ENCODE measurements at places on chromosomes 1 and 21. TPM values are rescaled to one million over a fixed set of nuclear protein-coding genes. Genes with fewer than 3 reads are reported as not detected.

DNA sequence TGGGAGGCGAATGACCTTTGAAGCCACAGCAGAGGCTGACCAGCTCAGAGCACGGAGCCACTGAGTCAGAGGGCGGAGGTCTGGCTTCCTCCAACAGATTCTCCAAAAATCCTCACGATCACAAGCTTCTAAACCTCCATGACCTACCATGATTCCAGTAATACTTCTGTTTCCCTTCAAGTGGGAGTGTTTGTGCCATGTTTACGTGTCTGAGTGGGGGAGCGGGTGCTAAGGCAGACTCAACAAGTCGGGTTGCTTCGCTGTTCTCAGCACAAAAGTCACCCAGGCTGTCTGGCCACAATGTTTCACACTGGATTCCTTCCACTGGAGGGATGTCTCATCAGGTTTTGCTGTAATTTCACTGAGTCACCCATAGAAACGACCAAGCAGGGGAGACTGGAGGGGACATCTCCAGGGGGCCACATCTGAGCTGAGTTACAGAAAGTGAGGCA, 86.2 kb downstream of the SLC66A1 start:
- peaks cover 4% of the 10 kb centered on the region for H3K27me3 ChIP-seq
- H3K4me3 ChIP-seq = no peak overlapping the region
- H3K36me3 ChIP-seq = no peaks in the 10 kb centered on the region
- no peak overlapping the region for H3K27ac ChIP-seq

GRCh38 chr1:60697204-60697994, 385.0 kb upstream of the NFIA start:
- H3K4me3 ChIP-seq = no peak overlapping the region
- no peak for DNase-seq
- peaks cover 12% of the 10 kb centered on the region for H3K36me3 ChIP-seq
- H3K27me3 ChIP-seq = peaks cover 2% of the 10 kb centered on the region

- no peaks in the 10 kb centered on the region for H3K4me1 ChIP-seq
- H3K4me3 ChIP-seq = no peak overlapping the region
- peaks cover 5% of the 10 kb centered on the region for H3K36me3 ChIP-seq
- DNase-seq = no peak
These were observed 145.6 kb downstream of the HMGB4 start for GRCh38 chr1:34009340-34009985.

- no peak overlapping the region for H3K27ac ChIP-seq
- no peak for DNase-seq
- peaks cover 4% of the 10 kb centered on the region for H3K36me3 ChIP-seq
- H3K4me1 ChIP-seq = peaks cover 2% of the 10 kb centered on the region
These were observed 227.9 kb downstream of the TRABD2B start for GRCh38 chr1:47769295-47769694.

PLD5 gene
- total RNA-seq = 0.96 TPM

Measured in glutamatergic neuron (in vitro differentiated cells).